ENCODE measurements at places on chromosomes 5 and 9.

- no peak for DNase-seq
These were observed 109.3 kb upstream of the DHFR start for GRCh38 chr5:80763873-80764647.

DNA sequence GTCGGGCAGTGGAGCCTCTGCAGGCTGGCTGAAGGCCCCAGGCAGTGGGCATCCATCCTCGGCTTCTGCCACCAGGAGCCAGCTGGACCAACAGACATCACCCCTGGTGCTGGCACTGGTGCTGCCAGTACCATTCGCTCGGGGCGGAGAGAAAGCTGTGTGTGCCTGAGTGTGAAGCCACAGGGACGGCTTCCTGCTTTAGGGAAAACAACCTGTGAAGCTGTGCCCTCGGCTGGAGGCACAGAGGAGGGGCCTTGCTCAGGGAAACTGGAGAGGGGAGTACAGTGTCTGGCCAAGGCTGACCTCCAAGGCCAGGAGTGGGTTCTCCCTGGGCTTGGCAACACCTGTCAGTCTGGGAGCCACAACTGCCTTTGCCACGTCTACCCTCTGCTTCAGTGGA lies 38.3 kb downstream of the NEK6 start:
- no peak for DNase-seq

DNA sequence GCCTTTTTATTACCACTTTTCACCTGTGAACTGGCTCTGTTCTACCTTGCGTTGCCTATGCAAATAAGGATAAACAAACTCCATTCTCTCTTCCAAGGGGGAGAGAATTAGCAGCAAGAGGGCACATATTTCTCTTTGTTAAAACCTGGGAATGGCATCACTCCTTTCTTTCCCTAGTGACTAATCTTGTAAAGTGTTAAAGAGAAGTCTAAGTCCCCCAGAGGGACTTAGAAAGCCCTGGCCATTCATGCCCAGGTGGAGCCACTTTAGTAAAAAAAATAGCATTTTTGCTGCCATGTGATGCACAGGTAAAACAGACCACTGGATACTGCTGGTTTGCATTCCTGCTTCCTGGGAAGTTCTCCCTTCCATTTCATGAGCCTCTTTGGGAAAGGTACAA lies 148.4 kb downstream of the MAN2A1 start:
- DNase-seq = no peak

- no peak for DNase-seq
These were observed 20.5 kb downstream of the PPARGC1B start for GRCh38 chr5:149750596-149750995.

GRCh38 chr9:93132287-93132927 lies 1.6 kb downstream of the NINJ1 start:
- no peak for DNase-seq

- DNase-seq = no peak
These were observed 90.1 kb downstream of the THBS4 start for GRCh38 chr5:80125022-80125961.

DNA sequence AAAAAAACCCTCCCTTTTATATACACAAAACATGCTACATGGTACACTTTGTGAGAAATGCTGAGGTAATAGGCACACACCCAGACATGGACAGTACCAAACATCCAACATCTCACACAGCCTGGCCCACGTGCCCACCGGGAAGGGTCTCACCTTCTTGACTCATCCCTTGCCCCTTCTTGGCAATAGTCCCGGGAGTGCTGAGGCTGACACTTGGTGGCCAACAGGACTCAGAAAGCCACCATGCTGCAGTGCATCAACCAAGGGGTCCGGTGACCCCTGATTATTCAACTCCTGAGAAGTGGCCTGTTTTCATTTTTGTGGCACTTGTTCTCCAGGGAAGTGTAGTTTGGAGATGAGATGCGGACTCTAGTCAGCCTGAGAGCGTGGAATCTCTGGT lies 35.0 kb downstream of the ANGPTL2 start:
- DNase-seq = no peak

- DNase-seq = no peak
These were observed 125.6 kb upstream of the PAPPA start for GRCh38 chr9:116027951-116028350.

GRCh38 chr5:33457126-33457525 lies 16.4 kb downstream of the TARS1 start:
- no peak for DNase-seq

DNA sequence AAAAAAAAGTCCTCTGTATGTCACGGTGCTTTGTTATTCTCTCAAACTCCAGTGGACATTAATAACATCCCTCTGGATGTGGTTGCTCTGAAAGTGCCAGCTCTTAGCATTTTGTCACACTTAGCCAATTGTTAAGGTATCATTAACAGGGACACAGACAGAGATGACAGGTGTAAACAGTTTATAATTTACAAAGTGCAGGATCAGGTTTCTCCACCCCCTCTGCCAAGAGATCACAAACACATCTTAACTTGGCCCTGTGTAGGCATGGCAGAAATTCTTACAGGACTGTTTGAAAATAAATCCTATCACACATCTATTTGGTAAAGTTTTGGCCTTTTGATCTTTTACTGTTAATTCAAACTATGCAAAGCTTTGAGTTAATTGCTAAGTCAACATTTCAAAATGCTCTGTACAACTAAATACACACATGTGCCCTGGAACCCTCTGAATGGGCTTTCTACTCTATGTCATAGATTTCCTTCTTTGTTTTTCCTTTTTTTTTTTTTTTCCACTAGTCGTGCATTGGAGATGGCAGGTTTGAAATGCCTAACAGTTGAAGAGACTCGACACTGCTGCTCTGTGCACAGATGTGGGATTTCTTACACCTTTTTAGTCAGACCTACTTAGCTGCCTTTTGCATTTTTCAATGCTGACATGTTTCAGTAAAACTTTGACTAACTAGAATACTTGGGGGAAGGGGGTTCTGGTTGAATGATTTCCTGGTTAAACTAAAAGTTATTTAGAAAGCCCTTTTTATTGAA lies 41.7 kb downstream of the SEMA6A start:
- no peak for DNase-seq

DNA sequence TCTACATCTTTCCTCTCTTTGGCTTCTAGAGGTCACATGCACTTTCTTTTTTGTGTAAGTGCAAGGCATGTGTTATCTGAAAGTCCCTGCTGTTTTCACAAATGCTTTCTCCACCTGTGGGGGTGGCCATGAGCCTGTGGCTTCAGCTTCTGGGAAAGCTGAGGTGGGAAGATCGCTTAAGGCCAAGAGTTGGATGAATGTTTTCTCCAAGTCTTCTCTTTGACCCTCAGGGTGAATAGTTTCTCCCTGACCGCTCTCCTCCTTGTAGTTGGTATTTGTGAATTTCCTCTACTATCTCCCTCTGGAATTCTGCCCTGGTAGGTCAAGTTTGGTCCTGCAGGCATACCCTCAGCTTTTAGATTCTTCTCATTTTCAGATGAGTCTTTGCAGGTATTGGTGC lies 74.2 kb downstream of the UGCG start:
- no peak for DNase-seq

GRCh38 chr5:123176938-123177275 lies 87.9 kb downstream of the PRDM6 start:
- no peak for DNase-seq

GRCh38 chr9:107809871-107810460 lies 320.4 kb upstream of the KLF4 start:
- no peak for DNase-seq

GRCh38 chr9:129126749-129127618 lies 15.8 kb downstream of the PTPA start:
- DNase-seq = no peak

DNA sequence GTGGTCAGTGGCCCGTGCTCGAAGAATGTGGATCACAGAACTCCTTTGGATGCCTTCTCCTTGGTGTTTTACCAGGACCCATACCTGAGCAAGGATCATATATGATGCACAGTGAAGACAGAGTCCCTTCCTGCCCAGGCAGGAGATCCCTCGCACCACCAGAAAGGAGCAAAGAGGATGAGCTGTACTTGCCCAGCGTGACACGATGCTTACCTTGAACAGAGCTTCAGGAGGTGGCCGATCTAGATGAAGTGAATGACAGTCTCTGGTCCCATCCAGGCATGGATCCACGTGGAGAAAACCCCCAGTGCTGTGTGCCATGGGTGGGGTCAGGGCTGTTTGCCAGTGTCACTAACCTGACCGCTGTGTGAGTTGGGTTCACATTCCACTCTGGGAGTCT lies 455.4 kb downstream of the GADD45G start:
- no peak for DNase-seq

- no peak for DNase-seq
These were observed 41.0 kb downstream of the CYFIP2 start for GRCh38 chr5:157306692-157307471.

DNA sequence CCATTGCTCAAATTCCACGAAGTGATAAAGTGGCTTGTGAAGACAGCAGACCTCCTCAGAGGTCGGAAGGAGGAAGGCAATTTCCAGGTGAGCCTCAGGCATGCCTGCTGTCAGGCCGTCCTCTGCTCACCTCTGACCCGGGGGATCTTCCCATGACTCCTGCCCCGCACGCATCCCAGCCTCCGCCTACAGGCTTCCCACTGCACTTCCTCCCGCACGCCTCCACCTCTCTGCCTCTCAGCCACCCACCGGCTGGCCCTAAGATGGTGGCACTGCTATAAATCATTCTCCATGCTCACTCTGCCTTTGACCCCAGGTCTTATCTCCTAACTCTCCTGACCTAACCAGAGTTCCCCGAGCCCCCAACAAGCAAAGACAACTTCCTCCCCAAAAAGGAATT lies 49.4 kb upstream of the DNAH5 start:
- DNase-seq = no peak

GRCh38 chr5:160064995-160065614 lies 54.1 kb downstream of the PWWP2A start:
- DNase-seq = no peak

GRCh38 chr9:77648234-77649108 lies at the start of gene GNA14:
TSS of gene GNA14 (minus strand) at chr9:77648322. CDS start at chr9:77647793, 529 bp downstream.
- DNase-seq = peak; percentile 11

GRCh38 chr5:154520861-154521453 lies 42.9 kb upstream of the HAND1 start:
- DNase-seq = peak; percentile 29

DNA sequence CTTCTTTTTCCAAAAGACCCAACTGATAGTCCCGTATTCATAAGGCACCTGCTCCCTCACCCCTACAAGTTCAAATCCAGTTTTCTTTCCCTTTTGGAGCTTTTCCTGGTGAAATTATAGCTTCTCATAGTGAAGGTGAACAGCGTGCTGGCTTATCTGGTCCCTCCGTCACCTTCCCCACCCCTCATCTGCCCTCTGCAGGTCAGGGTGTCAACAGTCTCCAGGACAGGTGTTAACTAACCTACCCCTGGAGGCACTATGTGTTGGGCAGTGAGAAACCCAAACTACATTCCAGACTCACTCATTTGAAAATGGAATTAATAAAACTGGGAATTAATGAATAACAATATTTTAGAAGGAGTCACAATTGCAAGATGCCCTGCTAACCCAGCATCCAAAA lies 109.0 kb upstream of the TAS2R1 start:
- no peak for DNase-seq

GRCh38 chr5:97383996-97384395 lies 200.9 kb upstream of the RIOK2 start:
- no peak for DNase-seq

GRCh38 chr5:112417931-112418658 lies 982 bp downstream of the EPB41L4A start:
- DNase-seq = peak; percentile 15

- no peak for DNase-seq
These were observed 62.1 kb upstream of the VLDLR start for GRCh38 chr9:2559192-2560152.

GRCh38 chr9:117180896-117181445 lies 233.9 kb downstream of the ASTN2 start:
- DNase-seq = no peak

- DNase-seq = no peak
These were observed 204.8 kb upstream of the MEF2C start for GRCh38 chr5:89087551-89088318.

GRCh38 chr9:135251996-135252760 lies 164.7 kb downstream of the OLFM1 start:
- DNase-seq = no peak

- no peak for DNase-seq
These were observed 71.9 kb downstream of the AMBP start for GRCh38 chr9:114006155-114006550.

GRCh38 chr9:69806627-69807026 lies 14.0 kb upstream of the CFAP95 start:
- DNase-seq = no peak

- no peak for DNase-seq
These were observed 49.4 kb downstream of the SMIM23 start for GRCh38 chr5:171835066-171835465.

- no peak for DNase-seq
These were observed 32.2 kb downstream of the ANXA6 start for GRCh38 chr5:151125421-151125820.

- no peak for DNase-seq
These were observed 28.4 kb downstream of the GLRX start for GRCh38 chr5:95794070-95794516.

DNA sequence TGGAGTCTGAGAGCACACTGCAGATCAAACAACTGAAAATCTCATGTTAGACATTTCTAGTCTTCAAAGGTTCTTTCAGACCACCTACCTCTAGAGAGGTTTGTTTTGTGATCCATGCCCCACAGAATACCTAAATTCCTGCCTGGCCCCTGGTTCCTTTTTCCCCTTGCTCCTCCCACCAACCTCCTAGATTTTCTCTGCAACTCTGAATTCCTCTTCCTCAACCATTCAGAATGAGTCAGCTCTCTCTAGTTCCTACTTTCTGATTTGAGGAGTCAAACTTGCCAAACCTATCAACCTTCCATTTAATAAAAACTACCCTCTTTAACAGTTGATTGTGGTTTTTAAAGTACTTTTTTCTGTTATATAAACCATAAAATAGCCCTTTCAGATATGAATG lies 83.2 kb upstream of the ZNF462 start:
- DNase-seq = no peak

GRCh38 chr9:125739436-125739835 lies 7.7 kb upstream of the PBX3 start:
- DNase-seq = no peak

- DNase-seq = no peak
These were observed 44.1 kb downstream of the KIF4B start for GRCh38 chr5:155057626-155058025.

DNA sequence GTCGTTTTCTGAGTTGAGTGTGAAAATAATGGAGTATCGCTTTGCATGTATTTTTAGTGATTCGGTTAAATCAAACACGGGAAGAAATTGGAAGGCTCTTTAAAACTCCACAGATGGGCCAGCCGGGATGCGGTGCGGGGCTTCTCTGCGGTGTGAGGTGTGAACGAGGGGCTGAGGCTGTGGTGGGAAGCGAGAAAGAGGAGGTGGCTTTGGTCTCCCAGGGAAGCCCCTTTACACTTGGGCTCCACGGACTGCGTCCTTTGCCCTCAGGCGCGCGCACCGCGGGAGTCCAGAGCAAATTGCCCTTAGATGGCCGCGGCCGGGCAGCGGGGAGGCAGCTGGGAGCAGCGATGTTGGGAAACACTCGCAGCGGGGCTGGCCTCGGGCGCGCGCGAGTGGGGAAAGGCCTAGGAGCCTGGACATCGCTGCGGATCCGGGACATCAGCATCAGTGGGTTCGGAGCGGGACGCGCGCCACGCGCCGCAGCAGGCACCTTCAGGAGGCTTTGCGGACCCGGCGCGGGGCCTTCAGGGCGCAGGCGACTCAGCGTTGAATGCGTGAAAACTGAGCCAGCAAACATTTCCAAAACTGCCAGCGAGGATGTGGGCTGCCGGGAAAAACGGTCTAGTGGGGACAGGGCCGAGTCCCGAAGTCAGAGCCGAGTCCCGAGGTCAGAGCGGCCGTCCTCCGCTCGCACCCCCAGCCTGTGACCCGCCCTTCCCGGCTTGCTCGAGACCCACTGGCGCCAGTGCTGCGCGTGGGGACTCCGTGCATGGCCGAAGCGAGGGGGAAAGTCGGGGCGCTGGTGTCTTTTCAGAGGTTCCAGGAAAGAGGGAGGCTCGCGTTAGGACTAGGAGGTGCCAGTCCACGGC lies 6.5 kb downstream of the IRX1 start:
- DNase-seq = no peak
